Tongue (tissue), 3 donors: ENCODE measurements at places on chromosomes 3 and 15.

DNA sequence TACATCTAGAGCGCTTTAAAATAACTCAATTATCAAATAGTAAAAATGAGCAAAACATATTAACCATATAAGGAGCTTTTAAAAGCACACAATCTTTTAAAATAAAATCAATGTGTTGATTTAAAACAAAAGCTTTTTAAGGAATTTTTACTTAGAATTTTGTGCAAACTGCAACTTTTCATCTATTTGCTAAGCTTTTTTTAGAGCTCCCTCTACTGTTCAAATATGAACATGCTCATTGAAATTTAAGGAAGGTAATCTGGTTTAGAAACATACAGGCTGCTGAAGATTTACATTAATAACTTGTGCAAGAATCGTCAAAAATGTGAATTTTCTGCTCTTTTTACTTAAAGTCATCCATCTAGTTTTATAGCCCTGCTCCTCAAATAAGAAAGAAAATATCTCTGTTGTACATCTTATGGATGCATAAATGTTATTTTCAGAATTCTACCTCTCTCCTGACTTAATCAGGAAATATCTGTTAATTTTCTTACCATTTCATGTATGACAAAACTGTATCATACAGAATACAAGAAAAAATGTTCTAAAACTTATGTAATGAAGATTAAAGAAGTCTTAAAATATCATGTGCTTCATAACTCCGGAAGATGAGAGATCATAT lies 469.4 kb upstream of the ROBO2 start:
- DNase-seq = peak; percentile 37

- DNase-seq = peak; percentile 74
Measured at GRCh38 chr15:99564221-99565048, 1.3 kb upstream of the MEF2A start.

DNA sequence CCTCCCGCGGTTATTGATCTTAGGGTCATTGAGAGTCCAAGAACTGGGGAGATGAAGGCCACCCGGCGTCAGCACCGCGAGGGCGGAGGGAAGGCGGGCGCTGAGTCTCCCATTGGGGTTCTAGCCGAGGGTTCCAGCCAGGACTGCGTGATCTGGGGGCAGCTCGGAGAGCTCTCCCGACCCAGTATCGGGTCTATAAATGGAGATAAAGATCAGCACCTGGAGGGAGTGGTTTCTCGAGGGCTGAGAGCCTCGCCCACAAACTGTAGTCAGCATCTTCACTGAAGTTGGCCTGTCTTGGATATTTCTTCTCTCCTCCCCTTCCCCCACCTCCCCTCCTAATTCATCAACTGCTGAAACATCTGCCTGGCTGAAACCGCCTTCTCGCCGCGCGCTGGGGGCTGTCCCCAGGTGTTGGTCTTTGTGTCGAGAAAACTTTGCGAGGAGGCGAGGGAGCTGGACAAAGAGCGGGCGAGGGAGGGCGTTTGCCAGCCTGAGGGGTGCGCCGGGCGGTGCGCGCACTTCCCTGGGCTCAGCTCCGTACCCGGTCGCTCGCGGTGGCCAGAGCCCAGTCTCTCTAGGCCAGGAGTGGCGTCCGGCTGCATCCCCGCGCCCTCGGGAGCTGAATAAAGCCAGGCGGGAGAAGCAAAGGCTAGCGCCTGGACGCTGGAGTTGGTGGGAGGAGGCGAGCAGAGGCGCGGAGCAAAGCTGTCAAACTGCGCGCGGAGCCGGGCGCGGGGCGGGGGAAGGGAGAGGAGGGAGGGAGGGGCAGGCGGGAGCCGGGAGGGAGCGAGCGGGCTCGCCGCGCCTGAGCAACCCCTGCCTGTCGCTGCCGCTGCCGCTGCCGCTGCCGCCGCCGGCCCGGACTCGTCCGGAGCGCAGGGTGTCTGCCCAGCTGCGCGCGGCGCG lies at the start of gene ST8SIA2:
ST8SIA2 (plus strand) TSS at position 811 of the 909 bp plus-strand sequence. CDS start 184 bp downstream, outside the sequence.
- peak; percentile 86 for DNase-seq

- DNase-seq = no peak
Measured at GRCh38 chr15:27249046-27249759, 278.2 kb downstream of the GABRG3 start.

GRCh38 chr3:112734736-112735350 lies 93.9 kb upstream of the CCDC80 start:
- peak; percentile 76 for DNase-seq

- peak; percentile 20 for DNase-seq
Measured at GRCh38 chr15:52680761-52681160, 1.6 kb upstream of the ATOSA start.
